ENCODE measurements at places on chromosomes 1 and 21. TPM values are rescaled to one million over a fixed set of nuclear protein-coding genes. Genes with fewer than 3 reads are reported as not detected.

KIAA0319L gene
- 35.7 TPM for total RNA-seq

SYT14 gene
- 0.18 TPM for total RNA-seq

COL6A2 gene
- 122 TPM for total RNA-seq

KCNK2 gene
- 0.37 TPM for total RNA-seq

FAM3B gene
- not detected for total RNA-seq

HSD3B2 gene
- total RNA-seq, result not detected

All from psoas muscle (tissue), 8 donors.